Stimulated activated CD4-positive, alpha-beta T cell treated with anti-CD3 and anti-CD28 coated beads, Interleukin-12 subunit alpha, Interleukin-12 subunit beta, amount 100 ng/mL, for 4 hours (primary cell): ENCODE measurements at places on chromosomes 16 and 17.

GRCh38 chr17:7982666-7983065, 19.7 kb upstream of the GUCY2D start:
- DNase-seq, result no peak

GRCh38 chr16:87806641-87807546, 41.1 kb upstream of the KLHDC4 start:
- DNase-seq, result peak; percentile 46

GRCh38 chr17:48671697-48672171, 45.6 kb upstream of the HOXB9 start:
- peak; percentile 69 for DNase-seq

GRCh38 chr17:2023256-2023655, 1.9 kb downstream of the RTN4RL1 start:
- DNase-seq, result no peak

DNA sequence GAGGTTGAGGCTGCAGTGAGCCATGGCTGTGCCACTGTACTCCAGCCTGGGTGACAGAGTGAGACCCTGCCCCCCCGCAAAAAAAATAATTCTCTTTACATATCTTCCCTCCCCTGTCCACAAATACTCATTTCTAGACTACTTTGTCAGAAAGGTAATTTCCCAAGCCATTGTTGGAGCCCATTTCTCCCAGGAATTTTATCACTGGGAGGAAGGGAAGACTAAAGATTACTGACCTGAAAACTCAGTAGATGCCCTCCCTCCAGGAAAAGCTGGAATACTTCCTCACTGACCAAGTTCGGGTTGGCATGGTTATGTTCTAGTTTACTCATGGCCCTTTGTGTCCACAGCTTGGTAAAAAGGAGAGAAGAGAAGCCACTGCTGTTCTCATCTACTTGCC, 4.1 kb downstream of the CALCOCO2 start:
- DNase-seq, result no peak

GRCh38 chr16:1487395-1488053, 1.2 kb downstream of the PTX4 start:
- no peak for DNase-seq

- DNase-seq, result no peak
These were observed 4.7 kb upstream of the PRKAR1A start for GRCh38 chr17:68507576-68507975.

DNA sequence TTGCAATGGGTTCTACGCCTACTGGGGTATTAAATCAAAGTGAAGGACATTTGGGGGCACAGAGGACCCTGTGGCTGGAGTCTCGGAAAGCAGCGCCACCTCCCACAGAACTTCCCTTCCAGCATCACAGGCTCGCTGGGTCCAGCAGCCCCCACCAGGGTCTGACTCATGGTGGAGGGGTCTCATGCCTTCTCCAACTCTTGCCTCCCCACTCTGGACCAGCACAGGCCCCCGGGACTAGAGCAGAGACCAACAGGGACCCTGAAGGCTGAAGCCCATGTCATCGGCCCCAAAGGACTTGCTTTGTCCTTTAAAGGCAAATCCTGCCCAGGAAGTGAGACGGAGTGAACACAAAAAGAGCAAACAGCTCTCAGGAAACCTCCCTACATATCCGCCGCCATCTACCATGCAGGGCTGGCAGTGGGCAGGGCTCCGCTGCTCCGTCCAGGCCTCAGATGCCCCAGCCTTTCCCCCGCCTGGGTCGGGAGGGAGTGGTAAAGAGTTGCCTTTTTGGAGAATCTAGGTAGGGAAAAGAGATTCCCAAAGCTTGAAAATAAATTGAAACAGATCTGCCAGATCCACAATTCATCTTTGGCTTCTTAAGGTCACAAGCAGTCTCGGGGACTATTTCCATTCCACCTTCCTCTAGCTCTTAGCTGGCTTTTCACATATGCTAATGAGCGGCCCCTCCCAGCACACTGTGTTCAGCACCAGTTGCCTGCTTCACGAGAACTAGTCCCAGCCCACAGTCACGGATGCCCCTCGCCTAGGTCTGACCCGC, 2.1 kb upstream of the GPRC5C start:
- no peak for DNase-seq

- no peak for DNase-seq
These were observed 16.9 kb upstream of the HOXB9 start for GRCh38 chr17:48642843-48643696.

DNA sequence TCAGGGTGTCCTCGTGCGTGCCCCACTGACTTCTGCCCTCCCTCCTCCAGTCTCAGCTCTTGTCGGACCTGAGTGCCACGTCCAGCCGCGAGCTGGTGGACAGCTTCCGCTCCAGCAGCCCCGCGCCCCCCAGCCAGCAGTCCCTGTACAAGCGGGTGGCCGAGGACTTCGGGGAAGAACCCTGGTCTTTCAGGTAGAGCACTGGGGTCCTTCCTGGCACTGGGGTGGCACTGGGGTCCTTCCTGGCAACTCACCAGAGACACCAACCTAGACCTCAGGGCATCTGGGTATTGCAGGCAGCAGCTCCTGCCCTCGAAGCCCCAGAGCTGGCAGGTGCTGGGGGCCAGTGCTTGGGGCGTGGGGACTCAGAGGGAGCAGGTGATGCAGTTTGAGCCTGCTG, 25.0 kb downstream of the SGSH start:
- no peak for DNase-seq

DNA sequence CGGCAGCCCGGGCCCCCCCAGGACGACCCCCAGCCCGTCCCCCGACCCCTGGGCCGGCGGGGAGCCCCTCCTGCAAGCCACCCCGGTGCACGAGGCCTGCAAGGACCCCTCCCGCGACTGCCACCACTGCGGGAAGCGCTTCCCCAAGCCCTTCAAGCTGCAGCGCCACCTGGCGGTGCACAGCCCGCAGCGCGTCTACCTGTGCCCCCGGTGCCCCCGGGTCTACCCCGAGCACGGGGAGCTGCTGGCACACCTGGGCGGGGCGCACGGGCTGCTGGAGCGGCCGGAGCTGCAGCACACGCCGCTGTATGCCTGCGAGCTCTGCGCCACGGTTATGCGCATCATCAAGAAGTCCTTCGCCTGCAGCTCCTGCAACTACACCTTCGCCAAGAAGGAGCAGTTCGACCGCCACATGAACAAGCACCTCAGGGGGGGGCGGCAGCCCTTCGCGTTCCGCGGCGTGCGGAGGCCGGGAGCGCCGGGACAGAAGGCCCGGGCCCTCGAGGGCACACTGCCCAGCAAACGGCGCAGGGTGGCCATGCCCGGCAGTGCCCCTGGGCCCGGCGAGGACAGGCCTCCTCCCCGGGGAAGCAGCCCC, 15.6 kb upstream of the ZFPM1 start:
- DNase-seq, result peak; percentile 73

- DNase-seq, result no peak
These were observed 3.4 kb downstream of the C1QTNF1 start for GRCh38 chr17:79027274-79027924.

- DNase-seq, result peak; percentile 49
These were observed 43.6 kb downstream of the SMG6 start for GRCh38 chr17:2259769-2260536.

DNA sequence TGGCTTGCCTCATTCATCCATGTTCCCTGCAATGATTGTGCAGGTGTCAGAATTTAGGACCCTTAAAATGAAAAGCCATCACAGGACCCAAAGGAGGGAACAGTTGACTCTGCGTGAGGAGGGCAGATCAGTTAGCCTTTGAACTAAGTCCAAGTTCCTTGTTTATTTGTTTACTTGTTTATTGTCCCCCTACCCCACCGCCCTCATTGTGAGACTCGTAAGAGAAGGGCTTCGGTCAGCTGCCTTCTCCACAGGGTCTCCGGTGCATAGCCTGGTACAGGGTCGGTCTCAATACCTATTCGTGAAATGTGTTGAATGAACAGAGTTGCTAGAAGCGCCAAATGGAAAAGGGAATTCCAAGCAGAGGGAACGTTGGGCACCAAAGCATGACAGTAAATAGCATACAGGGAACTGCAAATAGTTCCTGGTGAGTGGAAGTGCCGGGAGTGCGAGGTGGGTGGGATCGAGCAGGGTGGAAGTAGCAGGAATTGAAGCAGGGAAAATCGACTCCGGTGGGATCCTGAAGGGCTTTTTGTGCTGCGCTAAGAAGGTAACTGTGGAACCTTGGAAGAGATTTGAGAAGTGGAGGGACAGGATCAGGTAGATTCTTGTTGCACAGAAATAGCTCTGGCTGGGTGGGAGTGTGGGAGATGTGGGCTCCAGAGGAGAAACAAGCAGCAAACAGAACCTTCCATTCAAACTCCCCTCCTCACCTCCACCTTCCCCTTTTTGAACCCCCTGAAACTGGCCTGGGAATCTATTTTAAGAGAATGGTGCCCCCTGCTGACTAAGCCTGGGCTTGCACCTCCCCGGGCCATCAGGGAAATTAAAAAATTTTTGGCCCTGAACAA, 12.7 kb downstream of the SLC35B1 start:
- peak; percentile 71 for DNase-seq
